ENCODE measurements at places on chromosomes 1 and 21.

DNA sequence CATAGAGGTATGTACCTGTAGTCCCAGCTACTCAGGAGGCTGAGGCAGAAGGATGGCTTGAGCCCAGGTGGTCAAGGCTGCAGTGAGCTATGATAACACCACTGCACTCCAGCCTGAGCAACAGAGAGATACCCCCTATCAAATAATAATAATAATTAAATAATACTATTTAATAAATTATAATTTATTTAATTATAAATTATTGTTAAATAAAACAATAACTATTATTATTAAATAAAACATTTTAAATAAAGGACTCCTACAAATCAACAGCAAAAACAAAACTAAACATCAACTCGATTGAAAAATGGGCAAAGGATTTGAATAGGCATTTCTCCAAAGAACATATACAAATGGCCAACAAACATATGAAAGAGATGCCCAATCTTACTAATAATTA is 65.8 kb upstream of the TBX15 start:
- DNase-seq = no peak

DNA sequence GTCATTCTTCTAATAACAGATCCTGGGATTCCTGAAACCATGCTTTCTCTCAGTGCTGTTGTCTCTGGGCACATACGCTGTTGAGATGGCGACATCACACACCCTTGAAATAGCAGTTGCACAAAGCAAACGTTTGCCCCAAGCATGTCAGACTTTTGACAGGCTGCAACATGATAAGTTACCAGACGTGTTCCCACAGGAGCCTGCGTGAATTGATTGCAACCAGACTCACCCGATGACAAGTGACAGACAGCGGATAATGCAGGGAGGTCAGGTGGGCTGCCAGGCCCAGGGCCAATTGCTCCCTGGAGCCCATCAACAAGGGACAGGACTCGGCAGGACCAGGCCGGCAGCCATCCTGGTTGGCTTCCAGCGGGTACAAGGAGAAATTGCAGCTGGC is 310.9 kb downstream of the SIPA1L2 start:
- DNase-seq = no peak

GRCh38 chr1:43586136-43586731 is 55.6 kb downstream of the PTPRF start:
- no peak for DNase-seq

DNA sequence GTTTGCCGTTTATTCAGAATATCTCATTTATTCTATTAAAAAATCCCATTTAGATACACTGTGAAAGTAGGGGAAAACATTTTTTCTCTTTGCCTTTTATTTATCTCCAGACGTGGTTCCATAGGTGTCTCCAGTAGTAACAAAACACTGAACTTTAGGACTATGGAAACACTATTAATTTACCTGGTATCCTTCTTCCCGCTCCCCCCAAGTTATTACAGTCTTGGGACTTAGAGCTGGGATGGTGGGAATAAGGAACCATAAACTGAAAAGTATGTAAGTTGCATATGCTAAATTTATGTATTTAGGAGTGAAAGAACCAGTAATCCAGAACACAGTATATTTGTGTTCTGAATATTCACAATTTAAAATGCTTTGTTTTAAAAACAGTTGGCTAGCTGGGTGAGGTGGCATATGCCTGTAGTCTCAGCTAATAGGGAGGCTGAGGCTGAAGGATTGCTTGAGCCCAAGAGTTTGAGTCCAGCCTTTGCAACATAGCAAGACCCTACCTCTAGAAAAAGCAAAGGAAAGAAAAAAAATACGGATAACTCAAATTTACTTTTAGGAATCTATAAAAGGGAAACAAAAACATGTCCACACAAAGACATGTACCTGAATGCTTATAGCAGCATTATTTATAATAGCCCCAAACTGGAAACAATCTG is 3.1 kb downstream of the DNAJB4 start:
- no peak for DNase-seq

GRCh38 chr1:37487619-37487984 is 13.2 kb downstream of the ZC3H12A start:
- DNase-seq = no peak

GRCh38 chr1:67060811-67061218 is 6.9 kb upstream of the SLC35D1 start:
- peak; percentile 97 for DNase-seq

GRCh38 chr1:26828411-26828991 is 2.0 kb downstream of the ZDHHC18 start:
- no peak for DNase-seq

- DNase-seq = no peak
Observed at GRCh38 chr1:1326075-1326605, 1.5 kb downstream of the CPTP start.

Measured in GM23248 (cell line).